ENCODE measurements at places on chromosomes 4 and X.

DNA sequence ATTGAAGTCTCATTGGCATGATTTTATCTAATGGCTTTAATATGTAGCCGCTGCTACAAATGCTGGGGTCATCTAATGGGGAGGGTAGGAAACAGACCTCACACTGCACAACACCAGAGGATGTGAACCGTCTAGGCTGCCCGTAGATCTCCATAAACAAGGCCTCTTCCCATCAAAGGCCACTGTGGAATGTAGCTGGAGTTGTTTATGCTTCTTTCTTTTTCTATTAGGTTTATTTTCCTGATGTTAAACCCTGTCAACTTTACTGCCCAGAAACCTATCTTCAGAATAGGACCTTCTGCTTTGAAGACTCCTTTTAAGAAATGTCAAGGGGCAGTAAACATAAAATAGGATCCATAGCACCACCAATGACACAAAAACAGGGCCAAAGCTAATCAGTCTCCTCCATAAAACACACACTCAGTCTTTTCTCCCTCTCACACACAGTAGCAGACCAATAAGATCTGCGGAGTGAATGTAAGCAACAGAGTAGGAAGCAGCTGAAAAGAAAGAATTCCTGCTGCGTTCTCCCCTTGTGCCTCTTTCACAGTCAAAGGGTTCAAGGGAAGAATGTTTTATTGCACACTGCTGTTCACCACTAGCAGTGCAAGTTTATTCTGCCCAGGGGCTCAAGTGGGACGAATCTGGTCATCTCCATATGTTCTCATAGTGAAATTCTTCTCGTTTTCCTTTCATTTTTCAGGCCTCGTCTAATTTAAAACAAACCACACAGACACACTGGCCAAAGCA lies 72.2 kb downstream of the MAML3 start:
- no peak for DNase-seq

- DNase-seq: no peak
These were observed 243.9 kb upstream of the WDFY3 start for GRCh38 chr4:85210353-85210752.

DNA sequence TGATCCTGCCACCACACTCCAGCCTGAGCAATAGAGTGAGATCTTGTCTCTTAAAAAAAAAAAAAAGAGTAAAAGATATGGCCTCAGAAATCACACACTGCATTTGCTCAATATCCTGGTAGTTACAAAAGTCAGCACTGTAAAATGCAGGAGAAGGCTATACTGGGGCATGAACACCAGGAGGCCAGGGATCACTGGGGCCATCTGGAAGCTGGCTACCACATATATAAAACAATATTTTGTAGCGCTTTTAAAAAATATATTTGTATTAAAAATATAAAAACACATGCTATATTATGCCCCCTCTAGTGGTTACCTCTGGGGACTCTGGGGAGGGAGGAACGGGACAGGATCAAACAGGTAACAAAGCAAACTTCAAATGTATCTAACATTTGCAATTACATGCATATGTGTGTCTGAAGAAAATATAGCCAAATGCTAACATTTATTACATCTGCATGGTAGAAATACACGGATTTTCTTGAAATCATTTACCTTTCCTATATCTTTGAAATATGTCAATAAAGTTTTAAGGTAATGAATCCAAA lies 4.0 kb downstream of the C4orf46 start:
- peak; percentile 38 for DNase-seq

DNA sequence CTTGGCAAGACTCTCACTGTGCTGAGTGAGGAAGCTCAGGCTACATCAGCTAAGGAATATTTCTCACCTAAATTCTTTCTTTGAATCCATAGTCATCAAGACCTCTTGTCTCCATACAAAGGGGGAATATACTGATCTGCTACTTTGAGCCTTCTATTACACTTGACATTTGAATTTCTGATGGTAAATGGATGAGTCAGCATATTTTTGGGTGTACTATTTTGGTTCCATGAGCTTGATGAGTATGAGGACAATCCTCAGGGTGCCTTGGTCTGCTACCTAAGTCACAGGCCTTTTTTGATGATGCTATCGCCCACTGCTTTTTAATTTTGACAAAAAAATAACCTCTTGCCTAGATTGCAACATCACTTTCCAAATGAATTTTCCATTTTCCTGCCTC lies 415.7 kb downstream of the PPP1R2C start:
- DNase-seq: no peak

GRCh38 chr4:123234955-123235354 lies 161.6 kb upstream of the SPRY1 start:
- DNase-seq: no peak

- no peak for DNase-seq
These were observed 5.0 kb downstream of the GAR1 start for GRCh38 chr4:109820563-109820962.

GRCh38 chr4:80365928-80366327 lies 30.4 kb downstream of the CFAP299 start:
- peak; percentile 40 for DNase-seq

DNA sequence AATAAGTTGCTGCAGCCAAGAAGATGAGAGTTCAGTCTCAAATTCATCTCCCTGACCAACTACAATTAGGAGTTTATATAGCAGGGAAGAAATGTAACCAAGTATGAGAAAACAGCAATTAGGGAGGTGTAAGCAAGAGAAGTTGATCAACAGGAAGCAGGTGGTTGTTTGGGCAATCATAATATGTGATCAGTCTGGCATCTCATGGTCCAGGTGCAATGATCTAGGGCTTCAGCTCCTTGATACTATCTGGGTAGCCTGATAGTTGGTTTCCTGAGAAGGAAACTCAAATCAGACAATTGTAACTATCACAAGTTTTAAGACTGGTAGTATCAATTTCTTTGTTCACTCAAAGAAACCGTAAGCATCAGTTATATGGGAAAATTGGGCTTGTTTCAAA lies 1574.3 kb upstream of the PABPC4L start:
- DNase-seq: no peak

- peak; percentile 28 for DNase-seq
These were observed 1.6 kb downstream of the CASK start for GRCh38 chrX:41921492-41922430.

- no peak for DNase-seq
These were observed 50.9 kb upstream of the ADRA2C start for GRCh38 chr4:3715061-3715854.

- DNase-seq: peak; percentile 72
These were observed 50.3 kb upstream of the ENPP6 start for GRCh38 chr4:184267673-184268583.

Data from activated naive CD8-positive, alpha-beta T cell treated with anti-CD3 and anti-CD28 coated beads, Interleukin-2, amount 10 ng/mL, durations not matched to agents 7 days and 5 days (primary cell).